Lower leg skin (tissue), 4 donors: ENCODE measurements at places on chromosomes 3 and 15. TPM values are rescaled to one million over a fixed set of nuclear protein-coding genes. Genes with fewer than 3 reads are reported as not detected.
A peak's percentile ranks its signal among the peaks of the same experiment; 100 is the strongest.

DNA sequence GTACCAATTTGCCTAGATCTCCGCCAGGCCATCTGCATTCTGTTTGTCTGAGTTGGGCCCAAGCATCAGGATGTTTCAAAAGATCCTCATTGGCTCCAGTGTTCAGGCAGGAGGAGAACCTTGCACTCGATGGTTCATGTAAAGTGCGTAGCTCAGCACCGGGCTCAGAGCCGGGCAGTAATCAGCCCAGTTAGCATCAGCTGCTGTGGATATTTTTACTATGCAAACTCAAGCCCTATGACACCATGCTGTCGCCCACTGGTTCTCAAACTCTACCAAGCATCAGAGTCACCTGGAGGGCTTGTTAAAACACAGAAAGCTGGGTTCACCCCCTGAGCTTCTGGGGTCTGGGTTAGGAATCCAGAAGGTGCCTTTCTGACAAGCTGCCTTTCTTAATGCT, 310.8 kb downstream of the SHQ1 start:
- no peak for DNase-seq

ISLR gene
- 23.4 TPM for total RNA-seq

ZNF662 gene
- total RNA-seq: 16.8 TPM

PROS1 gene
- 28.4 TPM for total RNA-seq

DNA sequence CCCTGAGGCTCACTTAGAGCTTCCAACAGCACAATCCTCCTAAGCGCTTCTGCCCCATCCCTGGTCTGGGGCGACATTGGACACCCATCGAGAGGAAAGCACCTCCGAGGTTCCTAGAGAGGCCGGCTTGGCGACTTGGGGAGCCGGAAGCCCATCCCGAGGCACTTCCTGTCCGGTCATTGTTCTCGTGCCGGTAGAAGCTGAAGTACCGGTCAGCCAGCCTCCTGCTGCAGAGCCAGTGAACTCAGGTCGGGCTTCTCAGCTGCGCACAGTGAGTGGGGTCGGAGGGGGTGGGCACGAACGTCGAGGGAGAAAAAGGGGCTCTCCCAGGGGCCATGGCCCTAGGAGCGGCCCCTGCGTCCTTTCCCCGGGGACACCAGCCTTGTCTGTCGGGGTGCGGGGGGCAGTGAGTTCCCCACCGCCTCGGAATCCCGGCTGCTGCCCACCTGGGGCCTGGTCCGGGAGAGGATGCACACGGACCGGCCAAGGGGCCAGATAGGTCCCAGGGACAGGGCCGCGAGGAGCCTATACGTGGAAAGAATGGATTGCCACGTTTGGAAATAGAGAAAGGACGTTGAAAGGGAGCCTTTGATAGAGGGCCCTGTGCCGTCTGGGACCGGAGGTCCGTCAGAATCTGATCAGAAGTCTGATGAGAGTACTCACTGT, at the start of gene ZNF35:
ZNF35 (plus strand) TSS at position 169 of the 666 bp plus-strand sequence. CDS start 2,336 bp downstream, outside the sequence.
- peak; percentile 90 for DNase-seq

- no peak for DNase-seq
Observed at GRCh38 chr3:11832981-11833905, 13.4 kb downstream of the TAMM41 start.

- no peak for DNase-seq
Observed at GRCh38 chr3:158420654-158421396, 150.2 kb upstream of the MLF1 start.

DNA sequence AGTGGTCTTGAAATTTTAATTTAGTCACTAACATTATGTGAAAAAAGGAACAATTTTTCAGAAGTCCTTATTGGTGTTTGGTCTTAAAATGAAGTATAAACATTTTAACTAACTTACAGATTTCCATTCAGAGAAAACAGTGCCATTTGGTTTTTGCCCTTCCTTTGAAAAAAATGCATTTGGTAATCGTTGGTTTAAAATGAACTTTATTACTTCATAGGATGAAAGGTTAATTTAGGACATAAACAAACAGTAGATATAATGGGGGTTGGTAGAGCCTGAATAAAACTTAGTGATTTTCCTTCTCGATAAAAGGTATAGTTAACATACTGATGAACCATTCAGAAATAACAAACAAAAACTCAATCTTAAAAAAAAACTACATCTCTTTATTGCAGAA, 39.7 kb downstream of the TFG start:
- no peak for DNase-seq

DNA sequence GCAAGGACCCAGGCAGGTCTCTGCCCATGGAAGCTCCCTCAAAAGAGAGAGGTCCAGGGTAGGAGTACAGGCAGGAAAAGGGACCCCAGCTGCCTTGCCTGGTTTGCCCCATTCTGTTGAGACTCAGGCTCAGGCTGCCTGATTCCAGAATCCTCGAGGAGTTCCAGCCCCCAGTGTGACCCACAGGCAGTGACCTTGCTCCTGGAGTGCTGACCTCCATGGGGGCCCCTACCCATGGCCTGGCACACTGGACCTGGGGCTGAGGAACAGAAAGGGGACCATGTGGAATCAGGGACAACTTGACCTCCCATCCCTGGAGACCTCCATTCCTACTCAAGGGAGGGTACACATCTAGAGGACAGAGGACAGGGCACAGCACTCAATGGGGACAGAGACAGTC, 3.4 kb upstream of the SEMA3B start:
- DNase-seq: no peak

DNA sequence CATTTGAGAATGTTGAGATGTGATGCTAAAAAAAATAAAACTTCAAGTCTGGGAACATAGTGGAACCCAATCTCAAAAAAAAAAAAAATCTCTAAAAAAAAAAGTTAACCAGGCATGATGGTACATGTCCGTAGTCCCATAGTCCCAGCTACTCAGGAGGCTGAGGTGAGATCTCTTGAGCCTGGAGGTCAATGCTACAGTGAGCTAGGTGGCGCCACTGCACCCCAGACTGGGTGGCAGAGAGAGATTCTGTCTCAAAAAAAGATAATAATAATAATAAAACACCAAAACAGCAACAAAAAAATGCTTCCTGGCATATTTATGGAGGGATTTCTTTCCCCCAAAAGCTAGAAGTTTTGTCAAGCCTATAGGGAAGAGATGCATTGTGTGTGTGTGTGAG, 361.6 kb downstream of the ROBO1 start:
- DNase-seq: no peak

GRCh38 chr3:17954801-17955200, 212.4 kb upstream of the TBC1D5 start:
- no peak for DNase-seq

LOXL1 gene
- total RNA-seq: 4.6 TPM

GPR62 gene
- not detected for total RNA-seq
